ENCODE measurements at places on chromosomes 7 and 10. TPM values are rescaled to one million over a fixed set of nuclear protein-coding genes. Genes with fewer than 3 reads are reported as not detected.

The THNSL1 gene
- total RNA-seq = 7.7 TPM

The PRKCQ gene
- 4.3 TPM for total RNA-seq

The CRTAC1 gene
- total RNA-seq = 11.9 TPM

GRCh38 chr10:86292462-86293395 is 73.9 kb downstream of the GRID1 start:
- no peak for DNase-seq

DNA sequence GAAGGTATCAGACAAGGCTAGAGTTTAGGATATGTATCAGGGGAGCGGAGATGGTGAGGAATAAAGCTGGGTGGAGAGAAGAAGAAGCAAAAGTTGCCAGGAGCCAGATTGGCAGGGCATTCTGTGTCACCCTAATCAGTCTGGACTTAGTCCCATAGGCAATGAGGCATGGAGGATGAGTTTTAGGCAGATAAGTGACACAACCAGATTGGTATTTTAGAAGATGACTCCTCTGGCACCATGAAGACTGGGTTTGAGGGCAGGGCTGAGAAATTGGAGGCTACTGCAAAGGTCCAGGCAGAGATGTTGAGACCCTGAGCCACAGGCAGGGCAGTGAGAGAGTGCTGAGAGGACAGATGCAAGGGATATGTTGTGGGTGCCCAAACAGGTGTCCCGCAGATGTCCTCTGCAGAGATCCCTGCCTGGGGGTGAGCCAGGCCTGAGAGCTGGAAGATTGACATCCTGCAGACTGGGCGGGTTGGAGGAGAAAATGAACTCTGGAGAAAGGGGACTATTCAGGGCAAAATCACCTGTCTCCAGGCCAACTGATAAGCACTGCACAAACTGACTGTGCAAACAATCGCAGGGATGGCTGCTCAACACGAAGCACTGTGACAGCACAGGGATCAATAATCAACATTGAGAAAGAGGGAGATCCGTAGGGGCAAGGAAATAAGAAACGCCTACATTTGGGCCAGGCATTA is 11.9 kb upstream of the HABP2 start:
- DNase-seq = no peak

GRCh38 chr10:15729890-15730289 is 10.2 kb upstream of the ITGA8 start:
- DNase-seq = no peak

DNA sequence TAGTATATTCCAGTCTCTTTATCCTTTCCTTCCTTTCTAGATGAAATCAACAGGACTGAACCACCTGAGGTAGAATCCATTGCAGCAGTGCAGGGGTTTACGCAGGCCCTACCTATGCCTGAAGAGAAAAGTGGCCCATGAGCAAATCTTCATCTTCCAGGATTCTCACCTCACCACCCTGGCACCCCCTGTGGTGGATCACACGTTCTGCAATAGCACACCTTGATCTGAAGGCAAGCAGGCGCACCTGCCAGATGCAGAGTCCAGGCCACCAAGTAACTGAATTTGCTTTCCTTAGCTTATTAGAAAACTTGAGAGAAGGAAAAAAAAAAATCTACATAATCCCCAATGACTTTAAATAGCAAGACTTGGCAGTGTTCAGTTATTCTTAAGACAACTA is 121.4 kb downstream of the PIP4K2A start:
- DNase-seq = no peak

- DNase-seq = no peak
These were observed 81.6 kb downstream of the CHN2 start for GRCh38 chr7:29276199-29276598.

- no peak for DNase-seq
These were observed 286.8 kb downstream of the PARD3 start for GRCh38 chr10:34528320-34528719.

DNA sequence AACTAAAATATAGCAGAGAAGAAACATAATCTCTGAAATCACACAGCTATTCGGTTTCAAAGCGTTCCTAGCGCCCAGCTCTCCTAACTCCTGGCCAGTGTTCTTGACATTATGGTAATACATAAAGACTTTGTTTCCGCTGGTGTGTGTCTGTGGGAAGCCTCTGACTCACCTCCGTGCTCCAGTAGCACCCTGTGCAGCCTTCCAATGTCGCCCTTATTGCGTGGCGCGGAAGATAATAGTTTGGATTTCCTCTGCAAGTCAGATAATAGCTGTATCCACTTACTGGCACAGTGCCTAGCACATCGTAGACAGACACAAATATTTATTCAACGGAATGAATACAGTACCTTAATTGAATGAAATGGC is 570 bp downstream of the BMS1 start:
- no peak for DNase-seq
